Stomach (tissue), 19 donors: ENCODE measurements at places on chromosomes 7 and 10.

- H3K27ac ChIP-seq = no peak overlapping the region
- H3K36me3 ChIP-seq = no peaks in the 10 kb centered on the region
- no peaks in the 10 kb centered on the region for H3K4me1 ChIP-seq
- no peak overlapping the region for H3K4me3 ChIP-seq
- no peaks in the 10 kb centered on the region for H3K27me3 ChIP-seq
These were observed 205.8 kb upstream of the KAT6B start for GRCh38 chr10:74620626-74621025.

GRCh38 chr7:152677808-152678670, 2.1 kb upstream of the XRCC2 start:
- H3K36me3 ChIP-seq = no peaks in the 10 kb centered on the region
- DNase-seq = peak; percentile 53
- no peaks in the 10 kb centered on the region for H3K27me3 ChIP-seq
- no peak overlapping the region for H3K27ac ChIP-seq

DNA sequence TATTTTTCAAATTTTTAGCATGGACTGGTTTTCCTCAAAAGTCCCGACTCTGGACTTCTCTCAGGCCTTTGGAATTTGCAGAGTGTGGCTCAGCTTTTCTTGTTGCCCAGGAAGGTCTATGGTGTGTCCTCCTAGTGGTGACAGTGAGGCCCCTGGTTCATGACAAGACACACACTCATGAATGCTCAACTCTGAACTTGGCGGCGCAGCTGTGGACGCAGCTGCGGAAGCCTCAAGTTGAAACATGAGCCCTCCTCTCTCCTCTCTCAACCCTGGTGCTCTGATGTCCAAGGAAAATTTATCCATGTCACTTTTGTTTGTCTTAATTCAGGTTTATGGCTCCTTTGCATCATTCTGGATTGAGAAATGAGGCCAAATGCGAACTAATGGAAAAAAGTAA, 183.9 kb downstream of the HECW1 start:
- H3K27me3 ChIP-seq = no peaks in the 10 kb centered on the region
- no peak overlapping the region for H3K4me3 ChIP-seq
- DNase-seq = peak; percentile 39
- H3K4me1 ChIP-seq = peaks cover 10% of the 10 kb centered on the region
- no peaks in the 10 kb centered on the region for H3K36me3 ChIP-seq

DNA sequence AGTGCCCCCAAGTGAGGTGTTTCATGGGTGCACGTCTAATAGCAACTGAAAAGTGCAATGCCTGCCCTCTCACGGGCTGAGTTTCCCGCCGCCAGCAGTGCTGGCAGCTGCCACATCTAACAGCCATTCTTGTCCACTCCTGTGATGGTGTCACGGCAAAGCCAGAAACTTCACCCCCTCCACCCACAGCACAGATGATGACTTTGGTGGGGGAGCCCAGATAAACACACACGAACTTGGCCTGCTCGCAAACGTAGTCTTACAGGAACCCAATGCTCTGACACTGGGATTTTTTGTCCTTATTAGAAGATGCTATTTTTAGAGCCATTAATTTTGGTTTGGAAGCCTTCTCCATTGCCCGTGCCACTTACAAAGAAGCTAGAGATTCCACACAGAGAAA, 26.7 kb downstream of the CPXM2 start:
- no peak overlapping the region for H3K27ac ChIP-seq
- H3K36me3 ChIP-seq = no peaks in the 10 kb centered on the region
- DNase-seq = no peak
- peaks cover 5% of the 10 kb centered on the region for H3K27me3 ChIP-seq
- peaks cover 33% of the 10 kb centered on the region for H3K4me1 ChIP-seq
